ENCODE measurements at places on chromosomes 2 and 18.

- no peak for DNase-seq
These were observed 15.3 kb downstream of the TM4SF20 start for GRCh38 chr2:227363756-227364155.

GRCh38 chr18:59909289-59910036, 9.7 kb downstream of the PMAIP1 start:
- no peak for DNase-seq

GRCh38 chr2:24359129-24360049, 947 bp downstream of the ITSN2 start:
- no peak for DNase-seq

GRCh38 chr2:190978389-190979053, 35.5 kb downstream of the STAT1 start:
- DNase-seq: no peak

GRCh38 chr2:150983314-150983897, 278.3 kb downstream of the RBM43 start:
- no peak for DNase-seq

- no peak for DNase-seq
These were observed 1.6 kb downstream of the STAT1 start for GRCh38 chr2:191012346-191012745.

DNA sequence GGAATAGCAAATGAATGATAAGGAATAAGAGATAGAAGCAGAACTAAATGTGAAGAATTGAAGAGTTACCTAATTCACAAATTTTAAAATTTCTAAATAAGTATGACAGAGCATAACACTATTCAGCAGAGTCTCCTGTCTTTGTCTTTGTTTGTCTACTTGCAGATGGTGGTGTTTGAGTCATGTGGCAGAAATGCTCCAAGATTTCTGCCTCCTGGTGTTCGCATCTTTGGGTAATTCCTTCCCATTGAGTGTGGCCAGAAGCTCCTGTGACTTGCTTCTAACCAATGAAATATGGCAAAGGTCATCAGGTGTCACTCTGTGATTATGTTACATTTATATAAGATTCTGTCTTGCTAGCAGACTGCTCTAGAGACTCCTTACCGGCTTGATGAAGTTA, 45.6 kb upstream of the GALNT3 start:
- DNase-seq: no peak

- no peak for DNase-seq
These were observed 22.5 kb downstream of the TXNL1 start for GRCh38 chr18:56615738-56616520.

DNA sequence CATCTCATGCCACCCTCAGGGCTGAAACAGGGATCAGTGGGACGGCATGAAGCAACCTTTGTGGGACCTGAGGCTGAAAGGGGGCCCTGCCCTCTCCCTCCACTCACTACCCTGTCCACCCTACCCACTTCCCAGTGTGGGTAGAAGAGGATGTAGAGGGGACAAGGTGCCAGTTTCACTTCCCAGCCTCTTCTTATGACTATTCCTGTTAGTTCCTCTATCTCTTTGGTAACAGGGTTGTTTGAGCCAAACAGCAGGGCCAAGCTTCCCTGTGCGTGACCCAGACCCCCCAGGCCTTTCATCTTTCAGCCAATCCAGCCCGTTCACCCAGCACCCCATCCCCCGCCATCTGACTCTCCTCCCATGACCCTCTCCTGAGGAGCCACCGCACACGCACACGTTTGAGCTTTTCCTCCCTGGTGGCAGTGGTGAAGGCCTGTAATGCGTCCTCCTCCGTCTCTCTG, 82.3 kb downstream of the STPG4 start:
- DNase-seq: no peak

GRCh38 chr2:28930205-28930604, 35.7 kb downstream of the WDR43 start:
- no peak for DNase-seq

DNA sequence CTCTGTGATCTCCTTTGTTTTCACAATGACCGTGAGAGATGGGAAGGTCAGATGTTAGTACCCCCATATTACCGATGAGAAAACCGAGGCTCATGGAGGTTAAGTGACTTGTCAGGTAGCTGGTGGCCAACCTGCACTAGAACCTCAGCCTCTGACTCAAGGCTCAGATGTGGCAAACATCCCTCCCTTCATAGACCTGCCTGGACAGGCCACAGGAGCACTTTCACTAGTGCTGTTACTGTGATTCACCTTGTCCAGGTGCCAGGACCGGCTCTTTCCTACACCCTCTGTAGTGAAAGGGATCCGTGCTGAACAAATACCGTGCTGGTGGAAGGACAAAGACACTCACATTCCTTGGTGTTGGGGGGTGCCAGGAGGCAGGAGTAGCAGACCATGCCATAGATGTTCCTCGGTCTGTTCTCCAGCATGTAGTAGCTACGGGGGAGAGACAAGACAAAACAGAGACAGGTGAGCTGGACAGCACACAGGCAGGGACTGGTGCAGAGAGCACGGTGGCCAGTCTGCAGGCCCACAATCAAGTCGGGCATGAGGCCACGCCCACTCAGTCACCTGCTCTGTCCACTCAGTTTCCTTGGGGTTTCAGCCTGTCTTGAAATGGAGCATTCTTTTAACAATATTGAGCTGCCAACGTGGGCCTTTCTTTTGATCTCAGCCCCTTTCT, 65.9 kb downstream of the EDAR start:
- DNase-seq: no peak

DNA sequence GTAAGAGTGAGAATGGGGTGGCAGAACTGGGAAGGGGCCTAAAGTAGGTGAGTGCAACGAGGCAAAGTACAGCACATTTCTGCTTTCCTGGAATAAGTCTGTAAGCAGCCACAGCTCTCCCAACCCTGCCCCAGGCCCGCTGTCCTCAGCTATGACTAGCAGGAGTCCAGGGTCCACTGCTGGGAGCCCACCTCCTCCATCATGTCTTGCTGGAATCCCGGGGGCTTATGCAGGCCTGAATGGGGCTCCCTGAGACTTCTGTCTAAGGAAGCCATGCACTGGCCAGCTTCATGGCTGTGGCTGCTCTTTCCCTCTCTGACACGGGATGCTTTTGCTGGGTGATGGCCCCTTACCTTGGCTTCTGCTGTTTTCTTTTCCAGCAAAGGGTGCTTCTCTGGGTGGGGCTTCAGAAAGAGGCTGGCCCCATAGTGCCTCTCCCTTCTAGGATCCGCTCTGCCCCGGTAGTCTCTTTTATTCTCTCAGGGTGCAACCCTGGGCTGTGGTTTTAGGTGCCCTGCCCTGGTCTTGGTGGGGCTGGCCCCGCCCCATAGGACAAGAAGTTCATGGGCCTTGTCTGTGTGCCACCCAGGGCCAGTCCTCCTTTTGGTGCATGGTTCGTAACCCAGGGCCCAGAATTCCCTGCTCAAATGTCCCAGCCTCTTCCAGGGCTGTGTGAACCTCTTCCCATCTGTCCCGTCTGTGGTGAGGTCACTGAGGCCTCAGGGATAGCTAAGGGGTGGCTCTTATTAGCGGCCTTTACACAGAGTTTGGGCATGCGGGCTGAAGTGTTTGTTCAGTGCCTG, 33.8 kb upstream of the POLE4 start:
- DNase-seq: no peak

GRCh38 chr2:100891906-100892642, 72.1 kb downstream of the NPAS2 start:
- no peak for DNase-seq

DNA sequence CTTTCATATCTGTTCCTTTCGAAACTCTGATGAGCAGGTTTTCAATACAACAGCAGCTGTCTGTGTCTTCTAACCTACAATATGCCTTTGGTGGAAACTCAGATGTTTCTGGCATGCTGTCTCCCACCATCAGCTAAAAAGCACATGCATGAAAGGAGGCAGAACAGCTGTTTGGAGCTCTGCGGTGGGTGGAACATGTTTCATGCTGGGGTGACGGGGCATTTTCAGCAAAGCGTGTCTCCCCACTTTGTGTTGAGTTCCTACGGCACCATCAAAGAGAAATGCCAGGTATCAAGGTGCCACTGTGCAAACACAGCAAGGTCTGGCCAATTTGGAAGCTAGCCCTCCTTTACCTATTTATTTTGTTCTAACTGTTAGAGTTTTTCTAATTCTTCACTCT, 290.1 kb downstream of the CLIP4 start:
- no peak for DNase-seq

DNA sequence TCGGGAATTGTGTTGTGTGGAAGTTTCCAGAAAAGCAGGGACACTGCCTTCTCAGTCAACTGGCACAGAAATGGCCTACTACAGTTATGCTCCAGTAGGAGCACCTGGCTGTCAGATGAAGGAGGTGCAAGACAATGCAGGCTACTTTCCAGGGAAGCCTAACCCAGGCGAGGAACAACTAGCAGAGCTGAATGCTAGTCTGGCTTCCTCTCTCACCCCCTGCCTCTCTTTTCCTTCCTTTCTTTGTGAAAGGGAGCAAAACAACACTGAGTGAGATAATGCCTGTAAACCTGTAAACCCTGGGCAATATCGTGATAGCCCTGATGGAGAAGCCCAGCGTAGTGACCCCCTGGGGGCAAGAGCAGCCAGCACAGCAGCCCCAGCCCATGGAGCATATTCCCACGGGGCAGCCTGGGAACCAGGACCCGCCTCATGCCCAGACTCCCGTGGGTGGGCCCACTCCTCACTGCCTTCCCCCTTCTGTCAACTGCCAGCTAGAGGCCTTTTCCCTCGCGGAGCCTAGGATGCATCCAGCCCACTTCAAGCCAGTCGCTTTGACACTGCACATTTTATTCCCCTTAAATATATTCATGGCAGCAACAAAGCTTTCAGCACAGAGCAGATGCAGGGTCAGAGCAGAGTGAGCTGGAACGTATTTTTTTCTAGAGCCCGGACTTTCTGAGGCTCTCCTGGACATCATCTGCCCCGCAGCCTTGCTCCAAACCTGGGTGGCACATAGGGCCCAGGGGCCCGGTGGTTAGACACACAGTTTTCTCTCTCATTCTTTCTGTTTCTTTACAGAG, 77.0 kb downstream of the PDCL3 start:
- DNase-seq: no peak

DNA sequence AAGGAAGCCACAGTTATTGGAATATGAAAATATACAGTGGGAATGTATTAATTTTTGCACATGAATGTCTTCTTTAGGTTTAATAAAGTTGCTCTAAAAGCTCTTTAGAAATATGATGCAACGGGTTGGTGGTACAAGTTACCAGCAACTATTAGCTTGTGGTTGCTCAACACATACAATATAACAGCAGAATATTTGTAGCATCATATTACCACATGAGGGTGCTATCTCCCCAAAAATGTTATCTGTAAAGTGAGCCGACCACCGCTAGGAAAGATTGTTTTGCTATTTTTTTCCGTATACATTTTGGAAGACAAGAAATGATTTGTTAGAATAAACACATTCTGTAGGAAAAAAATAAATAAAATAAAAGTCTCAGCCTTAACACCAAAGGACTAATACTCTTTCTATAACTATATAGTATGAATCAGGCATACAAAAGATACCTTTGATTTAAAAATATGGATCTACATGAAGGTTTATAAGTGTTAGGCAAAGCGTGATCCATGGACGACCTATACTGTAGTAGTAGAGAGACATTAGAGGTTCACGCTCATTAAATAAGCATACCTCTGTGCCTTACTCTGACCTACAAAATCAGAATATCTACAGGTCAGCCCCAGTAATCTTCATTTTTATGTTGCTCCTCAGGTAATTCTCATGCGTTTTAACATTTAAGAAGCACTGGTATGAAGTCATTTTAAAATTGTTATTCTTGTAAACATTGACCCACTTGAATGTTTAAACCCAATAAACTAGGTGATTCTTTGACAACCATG, 1110.6 kb upstream of the ACVR2A start:
- peak; percentile 11 for DNase-seq

DNA sequence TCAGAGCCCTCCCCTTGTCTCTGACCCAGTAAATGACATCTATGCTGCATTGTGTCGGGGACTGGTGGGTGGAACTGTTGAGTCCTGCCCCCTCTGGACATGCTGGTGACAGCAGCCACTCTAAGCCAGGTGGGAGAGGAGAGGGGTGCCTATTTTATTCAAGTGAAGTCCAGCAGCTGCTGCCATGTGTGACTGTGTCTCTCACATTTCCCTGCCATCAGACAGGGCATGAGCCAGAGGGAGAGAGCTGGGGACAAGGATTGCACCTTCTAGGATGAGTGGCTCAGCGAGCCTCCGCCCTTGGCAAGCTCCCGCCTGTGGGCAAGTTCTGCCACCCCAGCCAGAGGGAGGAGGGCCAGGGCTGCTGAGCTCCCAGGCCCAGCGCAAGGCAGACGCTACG, 13.7 kb downstream of the NGEF start:
- no peak for DNase-seq

DNA sequence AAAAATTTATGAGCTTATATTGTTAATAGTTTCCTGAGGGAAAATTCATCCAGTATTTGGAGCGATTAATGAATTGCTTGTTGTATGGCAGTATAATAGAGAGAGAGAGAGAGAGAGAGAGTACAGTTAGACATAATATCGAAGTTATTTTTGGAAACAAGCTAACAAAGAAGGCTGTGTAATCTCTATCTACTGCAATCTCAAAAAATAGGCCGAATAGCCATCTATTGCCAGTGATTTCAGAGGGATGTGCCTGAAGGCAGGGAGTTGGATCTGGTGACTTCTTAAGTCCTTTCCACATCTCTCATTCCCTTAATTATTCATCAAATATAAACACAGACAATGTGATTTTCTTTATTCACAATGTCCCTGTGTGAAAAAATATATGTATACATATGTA, 433.1 kb upstream of the RAB12 start:
- no peak for DNase-seq

DNA sequence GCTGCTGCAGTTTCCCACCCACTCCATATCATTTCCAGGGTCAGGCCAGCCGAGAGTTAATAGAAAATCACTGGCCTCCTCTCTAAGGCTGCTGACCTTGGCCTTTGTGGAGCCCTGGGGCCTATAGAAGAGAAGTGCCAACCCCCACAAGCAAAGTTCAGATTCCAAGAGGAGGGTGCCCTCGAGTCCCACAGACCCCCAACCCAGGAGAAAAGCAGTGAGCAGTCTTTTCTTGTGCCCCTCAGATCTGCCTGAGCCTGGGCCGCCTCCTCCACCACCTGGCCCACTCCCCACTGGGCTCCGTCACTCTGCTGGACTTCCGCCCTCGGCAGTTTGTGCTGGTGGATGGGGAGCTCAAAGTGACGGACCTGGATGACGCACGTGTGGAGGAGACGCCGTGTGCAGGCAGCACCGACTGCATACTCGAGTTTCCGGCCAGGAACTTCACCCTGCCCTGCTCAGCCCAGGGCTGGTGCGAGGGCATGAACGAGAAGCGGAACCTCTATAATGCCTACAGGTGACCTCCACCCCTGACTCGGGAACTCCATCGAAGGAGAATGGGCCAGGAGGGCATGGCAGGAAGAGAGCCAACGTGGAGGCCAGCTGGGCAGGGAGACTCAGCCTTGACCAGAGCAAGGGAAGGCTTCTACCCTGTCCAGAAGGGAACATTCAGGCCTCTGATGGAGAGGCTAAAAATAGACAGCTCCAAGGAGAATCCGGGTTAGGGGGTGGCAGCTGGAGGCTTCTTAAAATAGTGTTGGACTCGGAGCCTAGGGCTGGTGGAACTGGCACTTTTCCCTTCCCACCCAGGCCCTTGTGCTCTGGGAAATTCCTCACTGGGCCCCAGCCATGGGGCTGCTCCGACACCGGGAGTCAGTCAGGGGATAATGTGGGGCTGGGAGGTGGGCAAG, 6.2 kb downstream of the PKDCC start:
- DNase-seq: no peak

Data from H54 (cell line).